ENCODE measurements at places on chromosomes 12 and 14.

GRCh38 chr12:102462795-102463465 lies 17.4 kb downstream of the IGF1 start:
- no peak for DNase-seq

DNA sequence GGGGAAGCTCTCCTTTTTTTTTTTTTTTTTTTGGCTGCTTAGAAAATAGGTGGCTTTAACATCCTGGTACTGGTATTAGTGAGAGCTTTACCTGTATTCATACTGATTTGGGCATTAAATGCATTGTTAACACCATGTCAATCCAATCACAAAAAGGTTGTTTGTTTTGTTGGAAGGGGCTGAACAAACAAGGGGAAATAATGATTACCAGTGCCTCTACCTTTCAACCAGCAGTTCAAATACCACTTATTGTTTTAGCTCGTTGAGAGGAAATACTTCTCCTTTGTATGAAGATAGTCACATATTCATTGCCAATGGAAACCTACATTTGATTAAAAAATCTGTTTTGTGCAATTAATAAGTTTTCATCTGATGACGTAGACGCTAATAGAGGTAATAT lies 72.9 kb downstream of the MIPOL1 start:
- DNase-seq, result no peak

DNA sequence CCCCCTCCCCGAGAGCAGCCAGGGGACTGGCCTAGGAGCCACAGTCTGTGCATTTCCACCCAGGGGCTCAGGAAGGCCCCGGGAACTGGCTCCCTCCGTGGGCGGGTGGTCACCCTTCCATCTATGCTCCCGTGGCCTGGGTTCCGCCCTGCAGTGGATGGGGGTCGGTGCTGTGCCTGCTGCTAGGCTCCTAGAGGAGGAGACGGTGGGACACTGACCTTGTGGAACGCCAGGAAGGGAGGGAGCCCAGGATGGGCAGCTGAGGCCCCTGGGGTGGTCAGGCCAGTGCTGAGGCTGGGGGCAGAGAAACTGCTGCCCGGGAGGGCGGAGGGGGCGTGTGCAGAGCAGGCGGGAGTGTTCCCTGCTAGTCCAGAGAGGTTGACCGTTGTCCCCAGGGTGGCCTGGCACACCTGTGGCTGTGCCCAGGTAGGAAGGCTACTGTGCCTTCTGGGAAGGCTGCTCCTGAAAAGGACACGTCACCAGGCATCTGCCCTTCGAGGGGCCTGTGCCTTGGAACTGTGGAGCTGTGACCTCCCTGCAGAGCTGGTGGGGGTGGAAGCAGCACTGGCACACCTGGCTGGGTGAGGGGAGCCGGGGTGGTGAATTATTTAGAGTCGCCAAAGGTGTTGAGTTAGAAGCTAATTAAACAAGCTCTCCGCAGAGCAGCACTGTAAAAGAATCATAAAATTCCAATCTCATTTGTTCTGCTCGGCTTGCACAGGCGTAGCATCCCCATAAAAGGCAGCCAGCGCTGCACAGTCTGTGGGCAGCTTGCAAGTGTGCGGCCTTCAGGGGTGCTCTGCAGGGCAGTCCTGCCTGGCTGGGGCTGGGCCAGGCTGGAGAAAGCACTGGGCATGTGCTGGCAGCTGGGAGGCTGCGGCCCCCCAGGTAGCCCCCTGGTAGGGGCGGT lies 145.1 kb downstream of the KIF26A start:
- DNase-seq, result no peak

GRCh38 chr12:45235087-45236025 lies 19.5 kb downstream of the ANO6 start:
- DNase-seq, result no peak

DNA sequence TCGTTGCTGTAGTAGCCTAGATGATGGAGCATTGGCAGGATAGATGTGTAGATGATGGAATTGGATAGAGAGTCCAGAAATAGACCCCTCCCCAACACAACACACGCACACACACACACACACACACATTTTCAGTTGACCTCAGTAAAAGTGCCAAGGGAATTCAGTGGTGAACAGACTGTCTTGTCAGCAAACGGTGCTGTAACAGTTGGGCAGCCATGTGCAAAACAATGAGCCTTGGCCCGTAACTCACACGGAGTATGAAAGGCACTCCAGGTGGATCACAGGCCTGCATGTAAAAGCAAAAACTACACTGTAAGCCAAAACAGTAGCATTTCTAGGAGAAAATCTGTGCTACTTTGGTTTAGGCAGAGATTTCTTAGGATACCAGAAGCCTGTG lies 87.8 kb downstream of the DDX51 start:
- no peak for DNase-seq

GRCh38 chr12:94649349-94650142 lies 811 bp downstream of the TMCC3 start:
- DNase-seq, result no peak

- DNase-seq, result no peak
These were observed 783.8 kb downstream of the VRK1 start for GRCh38 chr14:97581016-97581415.

GRCh38 chr12:25590011-25590721 lies 37.1 kb upstream of the LMNTD1 start:
- DNase-seq, result no peak

GRCh38 chr12:75269209-75269608 lies 59.6 kb upstream of the KCNC2 start:
- DNase-seq, result no peak

- no peak for DNase-seq
These were observed 12.0 kb upstream of the SERPINA3 start for GRCh38 chr14:94600148-94600545.

GRCh38 chr14:99129211-99129696 lies 142.7 kb downstream of the BCL11B start:
- no peak for DNase-seq

DNA sequence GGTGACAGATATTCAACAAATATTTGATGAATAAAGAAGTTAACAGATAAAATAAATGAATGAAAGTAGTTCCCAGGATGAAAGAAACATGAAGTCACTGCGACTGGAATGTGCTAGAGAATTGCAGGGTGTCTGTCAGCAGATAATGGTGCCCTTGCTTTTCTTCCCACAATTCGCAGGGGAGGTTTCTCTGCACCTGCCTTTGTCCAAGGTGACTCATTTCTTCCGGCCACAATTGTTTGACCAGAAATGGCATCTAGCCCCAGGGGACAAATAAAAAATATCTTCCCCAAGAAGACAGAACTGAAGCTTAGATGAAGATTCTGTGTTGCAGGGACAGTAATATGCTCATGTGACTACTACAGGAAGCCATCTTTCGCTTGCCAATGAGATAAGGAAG lies 316.1 kb upstream of the TBX3 start:
- DNase-seq, result no peak

DNA sequence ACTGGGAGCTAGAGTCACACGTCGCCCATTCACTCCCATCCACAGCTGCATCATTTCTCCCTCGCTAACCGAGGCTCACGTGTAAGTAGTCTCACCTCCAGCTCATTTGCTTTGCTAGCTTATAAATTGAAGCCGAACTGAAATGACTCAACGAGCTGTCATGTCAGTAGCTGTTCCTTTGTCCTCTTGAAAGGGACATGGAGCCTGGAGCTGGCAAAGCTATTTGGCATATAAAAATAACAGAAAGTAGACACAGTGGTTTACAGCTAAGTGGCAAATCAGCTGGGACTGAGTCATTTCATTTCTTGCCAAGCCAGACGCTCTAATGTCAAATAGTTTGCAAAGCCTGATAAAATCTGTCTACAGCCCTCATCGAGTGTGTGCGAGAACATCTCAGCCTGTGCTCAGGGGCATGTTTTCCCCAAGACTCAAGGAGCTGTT lies 114.4 kb upstream of the TMEM233 start:
- DNase-seq, result no peak

DNA sequence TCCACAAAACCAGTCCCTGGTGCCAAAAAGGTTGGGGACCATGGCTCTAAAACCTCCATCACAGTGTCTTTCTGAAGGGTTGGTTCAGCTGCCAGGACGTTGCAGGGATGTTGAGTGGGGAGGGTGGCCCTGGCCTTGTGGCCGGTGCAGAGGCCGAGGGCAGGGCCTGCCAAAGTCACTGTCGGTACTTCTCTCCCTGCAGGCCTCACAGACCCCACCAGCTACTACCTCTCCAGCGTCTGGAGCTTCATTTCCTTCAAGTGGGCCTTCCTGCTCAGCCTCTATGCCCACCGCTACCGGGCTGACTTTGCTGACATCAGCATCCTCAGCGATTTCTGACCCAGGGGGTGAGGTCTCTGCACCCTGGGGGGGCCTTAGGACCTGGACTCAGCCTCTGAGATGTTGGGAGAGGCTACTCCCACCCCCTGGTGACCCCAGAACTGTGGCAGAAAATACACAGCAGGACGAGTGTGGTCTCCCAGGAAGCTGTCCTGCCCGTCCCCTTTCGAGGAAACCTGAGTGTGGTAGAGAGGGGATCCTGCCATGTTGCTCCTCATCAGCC lies 7.0 kb downstream of the SLC48A1 start:
- no peak for DNase-seq

- DNase-seq, result no peak
These were observed 98.4 kb upstream of the BTG1 start for GRCh38 chr12:92244036-92244435.

- DNase-seq, result no peak
These were observed 72.9 kb downstream of the TESC start for GRCh38 chr12:117026343-117026742.

- DNase-seq, result no peak
These were observed 24.6 kb upstream of the LTBP2 start for GRCh38 chr14:74636424-74637177.

- no peak for DNase-seq
These were observed 3.6 kb upstream of the TMED2 start for GRCh38 chr12:123580772-123581171.

- no peak for DNase-seq
These were observed 7.9 kb downstream of the NRIP2 start for GRCh38 chr12:2826721-2827515.

DNA sequence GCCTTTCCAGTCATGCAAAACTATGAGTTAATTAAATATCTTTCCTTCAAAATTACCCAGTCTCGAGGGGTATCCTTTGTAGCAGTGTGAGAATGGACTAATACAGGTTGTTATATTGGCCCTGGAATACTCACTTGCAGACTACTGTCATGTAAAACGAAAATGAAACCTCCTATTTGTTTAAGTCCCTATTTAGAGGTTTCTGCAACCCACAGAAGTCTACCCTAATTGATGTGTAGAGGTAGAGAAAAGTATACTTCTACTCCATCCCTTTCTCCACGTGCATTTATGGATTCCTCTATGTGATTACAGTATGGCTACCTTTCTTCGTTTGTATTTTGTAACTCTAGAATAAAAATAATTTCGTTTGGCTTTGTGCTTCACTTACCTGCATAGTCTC lies 371.1 kb downstream of the FSCB start:
- no peak for DNase-seq

GRCh38 chr12:56931474-56931978 lies 2.7 kb downstream of the SDR9C7 start:
- DNase-seq, result no peak

- DNase-seq, result no peak
These were observed 116.3 kb downstream of the RTN1 start for GRCh38 chr14:59754256-59754655.

- DNase-seq, result no peak
These were observed at the start of gene ART4 for GRCh38 chr12:14843425-14843887. TSS of gene ART4 (minus strand) at chr12:14843526. CDS start at chr12:14843113, 413 bp downstream.

GRCh38 chr12:27244689-27245488 lies 803 bp downstream of the STK38L start:
- DNase-seq, result no peak

- DNase-seq, result no peak
These were observed 79.5 kb downstream of the FAR2 start for GRCh38 chr12:29228474-29229157.

GRCh38 chr14:78618368-78618767 lies 448.2 kb downstream of the NRXN3 start:
- DNase-seq, result no peak

- no peak for DNase-seq
These were observed 47.7 kb upstream of the ANP32D start for GRCh38 chr12:48424644-48425043.
